Sigmoid colon (tissue), 7 donors: ENCODE measurements at places on chromosomes 11 and 22.
A peak's percentile ranks its signal among the peaks of the same experiment; 100 is the strongest.

- DNase-seq = no peak
Observed at GRCh38 chr11:86745571-86745970, 54.8 kb upstream of the PRSS23 start.

- DNase-seq = no peak
Observed at GRCh38 chr11:77471558-77472193, 2.2 kb downstream of the PAK1 start.

DNA sequence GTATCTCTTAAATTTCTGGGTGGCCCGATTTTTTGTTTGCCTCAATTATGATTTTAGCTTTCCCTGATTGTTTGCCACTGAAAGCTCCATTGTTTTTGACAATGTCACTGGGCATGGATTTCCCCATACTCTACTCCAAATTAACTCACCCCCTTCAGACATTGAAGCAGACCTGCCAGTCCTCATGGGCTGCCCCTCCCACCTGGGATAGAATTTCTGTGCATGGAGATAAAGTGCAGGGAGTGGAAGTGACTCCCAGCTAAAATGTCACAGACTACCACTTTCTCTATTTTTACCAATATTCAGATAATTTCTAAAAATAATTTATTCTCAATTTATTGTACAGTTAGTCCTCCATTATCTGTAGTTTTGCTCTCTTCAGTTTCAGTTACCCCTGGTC lies 79.1 kb upstream of the CLPB start:
- no peak for DNase-seq

DNA sequence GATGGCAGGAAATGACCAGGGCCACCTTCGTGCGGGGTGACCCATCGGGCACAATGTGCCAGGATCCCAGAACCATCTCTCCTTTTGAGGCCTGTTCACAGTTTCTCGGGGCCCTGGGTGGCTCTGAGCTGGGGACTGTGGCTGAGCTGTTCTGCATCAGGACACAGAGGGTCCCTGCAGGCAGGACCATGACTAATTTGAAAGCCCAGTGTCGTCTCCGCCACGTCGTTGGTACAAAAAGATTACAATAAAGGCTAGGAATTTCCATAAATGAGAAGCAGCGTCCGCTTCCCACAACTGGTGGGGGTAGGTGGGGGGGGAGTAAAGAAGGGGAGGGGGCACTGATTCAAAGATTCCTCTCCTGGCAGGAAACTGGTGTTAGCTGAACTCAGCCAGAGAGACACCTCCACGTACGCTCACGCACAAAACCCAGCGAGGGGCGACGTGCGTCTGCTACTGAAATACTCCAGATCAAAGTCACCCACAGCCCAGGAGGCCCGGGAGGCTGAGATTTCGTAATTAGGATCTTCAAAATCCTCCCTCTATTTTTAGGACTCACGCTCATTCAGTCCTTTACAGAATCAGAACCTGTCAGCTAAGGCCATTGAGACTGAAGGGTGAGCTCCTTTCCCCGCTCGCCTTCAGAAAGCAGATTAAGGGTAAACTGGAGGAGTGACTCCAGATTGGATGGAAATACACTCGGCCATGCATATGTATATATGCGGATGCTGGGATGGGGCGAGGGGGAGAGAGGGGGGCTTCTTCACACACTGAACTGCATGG lies 11.0 kb downstream of the MN1 start:
- DNase-seq = no peak

DNA sequence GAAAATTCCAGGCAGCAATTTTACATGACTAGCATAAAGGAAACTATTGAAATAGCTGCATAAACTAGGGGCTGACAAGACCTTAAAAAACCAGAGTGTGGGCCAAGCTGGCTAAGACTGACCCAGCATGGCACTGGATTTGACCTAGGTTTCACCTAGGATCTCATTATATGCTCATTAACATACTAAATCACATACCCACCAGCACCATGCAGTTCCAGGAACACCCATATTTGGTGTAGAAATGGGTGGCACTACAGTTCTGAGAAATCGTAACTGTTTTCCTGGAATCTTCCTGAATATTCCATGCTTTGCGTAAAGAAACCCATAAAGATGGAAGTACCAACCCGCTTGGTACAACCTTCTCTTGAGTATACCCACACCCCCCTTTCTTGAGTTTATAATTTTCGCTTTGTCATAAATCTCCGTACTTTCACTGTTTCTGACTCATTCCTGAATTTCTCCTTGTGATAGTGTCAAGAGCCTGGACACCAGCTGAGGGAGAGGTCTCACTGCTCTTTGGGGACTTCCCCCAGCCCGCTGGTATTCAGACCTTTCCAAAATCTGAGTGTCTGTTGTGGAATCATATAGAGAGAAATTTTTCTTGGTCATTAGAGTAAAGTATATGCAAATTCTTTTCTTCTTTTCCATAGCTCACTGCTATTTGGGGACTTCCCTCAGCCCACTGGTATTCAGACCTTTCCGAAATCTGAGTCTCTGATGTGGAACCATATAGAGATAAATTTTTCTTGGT lies 55.1 kb downstream of the MTMR3 start:
- no peak for DNase-seq

DNA sequence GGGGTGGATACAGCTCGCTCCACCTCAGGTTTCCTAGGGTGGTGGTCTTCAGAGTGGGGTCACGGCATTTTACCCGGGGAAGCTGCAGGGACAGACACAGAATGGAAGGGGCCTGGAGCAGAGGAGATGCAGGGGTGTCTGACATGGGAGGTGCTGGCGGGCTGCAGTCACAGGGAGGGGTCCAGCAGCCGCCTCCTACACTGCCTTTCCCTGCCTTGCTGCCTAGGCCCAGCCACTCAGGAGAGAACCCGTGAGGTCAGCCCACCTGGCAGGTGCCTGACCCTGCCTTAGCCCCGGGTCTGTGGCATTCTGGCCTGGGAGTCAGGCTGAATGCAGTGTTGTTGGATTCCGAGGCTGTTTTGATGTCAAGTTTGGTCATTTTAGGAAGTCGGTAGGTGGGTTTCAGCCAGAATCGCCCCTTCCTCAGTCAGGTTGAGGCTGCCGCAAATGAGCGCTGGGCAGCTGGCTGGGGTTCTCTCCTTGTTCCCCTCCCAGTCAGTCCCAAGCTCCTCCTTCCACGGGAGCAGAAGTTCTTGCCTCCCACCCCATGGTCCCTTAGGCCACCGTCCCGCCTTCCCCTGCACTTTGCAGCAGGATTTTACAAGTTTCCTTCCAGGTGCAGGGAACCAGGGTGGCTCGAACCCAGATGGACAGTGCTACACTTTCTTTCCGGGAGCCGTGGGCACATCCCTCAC lies 294.5 kb downstream of the TBC1D22A start:
- peak; percentile 49 for DNase-seq

GRCh38 chr22:40345271-40345670 lies 1.0 kb upstream of the ADSL start:
- no peak for DNase-seq

DNA sequence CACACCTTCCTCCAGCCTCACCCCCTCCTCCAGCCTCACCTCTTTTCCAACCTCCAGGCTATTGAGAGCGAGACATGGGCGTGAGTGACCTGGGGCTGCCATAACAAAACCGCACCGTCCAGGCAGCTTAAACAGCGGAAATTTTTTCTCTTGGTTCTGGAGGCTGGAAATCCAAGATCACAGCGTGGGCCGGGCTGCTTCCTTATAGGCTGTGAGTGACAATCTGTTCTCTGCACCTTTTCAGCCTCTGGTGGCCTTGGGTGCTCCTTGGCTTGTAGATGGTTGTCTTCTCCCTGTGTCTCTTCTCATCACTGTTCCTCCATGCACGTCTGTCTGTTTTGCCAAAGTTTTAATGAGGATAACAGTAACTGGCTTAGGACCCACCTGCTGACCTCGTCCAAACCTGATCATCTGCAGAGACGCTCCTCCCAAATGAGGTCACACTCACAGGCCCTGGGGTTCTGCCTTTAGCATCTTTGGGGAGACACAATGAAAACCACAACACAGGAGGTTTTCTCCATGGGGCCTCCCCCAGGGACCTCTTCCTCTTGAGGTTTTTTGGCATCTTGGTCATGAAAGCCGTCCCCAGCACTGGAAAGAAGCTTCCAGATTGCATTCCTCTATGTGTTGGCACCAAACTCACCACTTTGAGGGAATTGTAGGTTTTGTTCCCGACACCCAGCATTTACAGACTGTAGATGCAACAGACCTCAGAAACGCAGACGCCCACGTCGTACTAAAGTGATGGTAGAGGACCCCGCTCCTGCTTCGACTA lies 878.1 kb downstream of the BRD1 start:
- DNase-seq = peak; percentile 19

GRCh38 chr11:17021511-17021910 lies 7.3 kb upstream of the PLEKHA7 start:
- no peak for DNase-seq

DNA sequence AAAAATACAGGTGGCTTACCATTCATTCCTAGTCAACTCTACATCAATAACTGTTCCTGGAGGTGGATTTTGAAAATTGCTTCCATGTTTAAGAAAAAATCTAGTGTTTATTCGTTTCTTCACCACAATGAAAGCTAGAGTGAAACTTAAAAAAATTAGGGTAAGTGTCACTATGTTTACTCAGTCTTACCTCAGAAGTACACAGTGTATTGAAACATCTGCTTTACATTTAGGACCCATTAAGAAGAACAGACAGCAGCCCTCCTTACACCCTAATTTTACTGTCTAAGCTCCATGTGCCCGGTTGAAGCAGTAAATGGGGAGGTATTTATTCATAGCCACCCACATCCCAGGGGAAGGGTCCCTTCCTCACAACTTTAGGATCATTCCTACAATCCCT lies 51.4 kb downstream of the PIWIL3 start:
- no peak for DNase-seq

DNA sequence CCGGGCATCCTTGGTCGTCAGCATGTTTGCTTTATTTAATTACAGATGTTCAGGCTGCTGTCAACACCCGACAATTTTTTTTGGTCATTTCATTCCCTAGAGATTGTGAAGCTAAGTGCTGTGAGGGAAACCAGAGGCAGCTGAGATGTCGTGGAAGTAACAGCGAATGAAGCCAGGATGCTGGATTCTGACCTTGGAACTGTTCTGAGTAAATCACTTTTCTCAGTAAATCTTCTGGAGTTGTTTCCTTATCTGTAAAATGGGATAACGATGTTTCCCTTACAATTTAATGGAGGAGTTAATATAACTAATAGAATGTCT lies 390 bp upstream of the CKAP5 start:
- DNase-seq = no peak

GRCh38 chr11:27081056-27081455 lies 40.4 kb downstream of the BBOX1 start:
- DNase-seq = no peak
